DMS53 (cell line): ENCODE measurements at places on chromosomes 5 and 9.
A peak's percentile ranks its signal among the peaks of the same experiment; 100 is the strongest.

GRCh38 chr9:125258832-125259534 is 2.6 kb upstream of the GAPVD1 start:
- DNase-seq: peak; percentile 36

DNA sequence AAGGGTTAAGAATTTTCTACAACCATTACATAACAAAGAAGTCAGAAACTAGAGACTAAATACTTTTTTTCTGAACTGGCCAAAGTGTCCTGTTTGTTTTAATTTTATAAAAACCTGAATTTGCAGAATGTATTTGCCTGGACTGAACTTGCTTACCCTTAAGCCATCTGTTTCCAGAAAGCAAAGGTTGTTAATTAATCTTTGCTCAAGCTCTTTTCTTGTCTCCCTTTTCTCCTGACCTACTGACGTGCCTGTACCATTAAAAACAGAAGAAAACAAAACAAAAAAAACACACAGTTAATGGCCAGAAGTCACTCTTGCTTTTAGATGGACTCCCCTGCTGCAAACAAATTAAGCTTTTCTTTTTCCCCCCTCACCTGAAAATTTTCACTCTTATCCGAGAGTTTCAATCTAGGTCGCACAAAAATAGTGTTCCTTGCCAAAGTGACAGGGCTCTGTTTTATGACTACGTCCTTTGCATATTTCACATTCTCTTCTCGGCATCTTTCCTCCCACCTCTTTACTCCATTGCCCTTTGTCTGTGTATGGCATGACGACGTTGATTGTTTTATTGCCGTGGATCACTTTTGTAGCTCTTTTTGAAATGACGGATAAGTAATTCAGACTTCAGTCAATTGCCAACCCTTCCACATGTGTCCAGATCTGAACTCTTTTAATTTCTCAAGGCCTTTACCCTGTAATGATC is 333.8 kb upstream of the GRIN3A start:
- no peak for DNase-seq

DNA sequence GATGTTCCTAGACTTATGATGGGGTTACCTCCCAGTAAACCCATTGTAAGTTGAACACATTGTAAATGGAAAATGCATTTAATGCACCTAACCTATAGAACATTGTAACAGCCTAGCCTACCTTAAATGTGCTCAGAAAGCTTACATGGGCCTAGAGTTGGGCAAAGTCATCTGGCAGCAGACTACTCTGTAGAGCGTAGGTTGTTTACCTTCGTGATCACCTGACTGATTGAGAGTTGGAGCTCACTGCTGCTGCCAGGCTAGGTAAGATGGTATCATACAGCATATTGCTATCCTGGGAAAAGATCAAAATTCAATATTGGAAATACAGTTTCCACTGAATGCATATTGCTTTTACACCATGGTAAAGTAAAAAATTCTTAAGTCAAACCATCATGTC is 95.4 kb downstream of the HTR4 start:
- DNase-seq: peak; percentile 11

GRCh38 chr5:180810210-180810958 is 7.8 kb upstream of the MGAT1 start:
- peak; percentile 98 for DNase-seq

DNA sequence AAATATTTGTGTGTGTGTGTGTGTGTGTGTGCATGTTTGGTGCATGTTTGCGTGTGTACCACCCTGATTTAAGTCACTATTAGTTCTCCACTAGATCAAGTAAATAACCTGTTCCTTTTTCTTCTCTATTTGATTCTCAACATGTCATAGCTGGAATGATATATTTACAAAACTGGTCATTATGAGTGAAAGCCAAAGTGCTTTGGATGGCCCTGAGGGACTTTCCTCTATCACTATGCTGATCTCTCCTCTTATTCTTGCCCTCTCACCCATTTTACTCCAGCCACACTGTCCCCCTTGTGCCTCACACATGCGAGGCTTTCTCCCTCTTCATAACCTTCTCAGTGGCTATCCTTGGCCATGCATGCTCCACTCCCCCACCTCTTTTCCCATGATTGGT is 144.6 kb upstream of the NMUR2 start:
- no peak for DNase-seq

DNA sequence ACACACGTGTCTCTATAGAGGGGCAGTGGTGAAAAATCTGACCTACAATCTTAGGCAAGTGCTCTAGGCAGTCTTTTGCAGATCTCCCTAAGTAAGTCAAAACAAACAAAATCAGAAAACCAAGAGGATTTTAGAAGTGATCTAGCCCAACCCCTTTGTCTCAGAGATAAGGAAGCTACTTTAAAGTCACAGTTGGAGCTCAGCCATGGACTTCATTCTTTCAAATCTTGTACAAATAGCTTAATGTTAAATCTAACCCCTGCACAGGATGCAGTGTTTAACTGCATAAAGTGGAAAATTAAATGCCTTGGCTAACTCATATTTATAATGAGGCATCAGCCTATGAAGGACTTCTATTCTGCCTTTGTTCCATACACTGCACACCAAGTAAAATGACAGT is 135.1 kb upstream of the RFX3 start:
- no peak for DNase-seq

DNA sequence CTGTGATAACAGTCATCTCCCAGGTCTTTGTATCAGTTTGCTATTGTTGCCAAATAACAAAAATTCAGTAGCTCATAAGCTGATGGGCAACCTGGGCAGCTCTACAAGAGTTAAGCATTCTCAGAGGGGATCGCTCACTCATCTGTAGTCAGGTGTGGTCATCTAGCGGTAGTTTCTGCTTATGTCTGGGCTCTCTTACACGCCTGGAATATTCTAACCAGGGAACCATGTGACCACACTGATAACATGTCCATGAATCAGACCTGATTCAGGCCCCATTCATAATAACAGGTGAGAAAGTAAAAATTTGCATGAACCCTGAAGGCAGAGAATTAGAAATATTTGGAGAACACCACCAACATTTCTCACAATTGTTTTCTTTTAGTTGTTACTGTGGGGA is 576.1 kb downstream of the SLCO4C1 start:
- DNase-seq: no peak

GRCh38 chr9:131635285-131635684 is 90.0 kb downstream of the PRRT1B start:
- peak; percentile 98 for DNase-seq

- DNase-seq: no peak
These were observed 27.9 kb downstream of the GNAQ start for GRCh38 chr9:78003730-78004129.

GRCh38 chr5:136374638-136375037 is 9.3 kb upstream of the TRPC7 start:
- no peak for DNase-seq

DNA sequence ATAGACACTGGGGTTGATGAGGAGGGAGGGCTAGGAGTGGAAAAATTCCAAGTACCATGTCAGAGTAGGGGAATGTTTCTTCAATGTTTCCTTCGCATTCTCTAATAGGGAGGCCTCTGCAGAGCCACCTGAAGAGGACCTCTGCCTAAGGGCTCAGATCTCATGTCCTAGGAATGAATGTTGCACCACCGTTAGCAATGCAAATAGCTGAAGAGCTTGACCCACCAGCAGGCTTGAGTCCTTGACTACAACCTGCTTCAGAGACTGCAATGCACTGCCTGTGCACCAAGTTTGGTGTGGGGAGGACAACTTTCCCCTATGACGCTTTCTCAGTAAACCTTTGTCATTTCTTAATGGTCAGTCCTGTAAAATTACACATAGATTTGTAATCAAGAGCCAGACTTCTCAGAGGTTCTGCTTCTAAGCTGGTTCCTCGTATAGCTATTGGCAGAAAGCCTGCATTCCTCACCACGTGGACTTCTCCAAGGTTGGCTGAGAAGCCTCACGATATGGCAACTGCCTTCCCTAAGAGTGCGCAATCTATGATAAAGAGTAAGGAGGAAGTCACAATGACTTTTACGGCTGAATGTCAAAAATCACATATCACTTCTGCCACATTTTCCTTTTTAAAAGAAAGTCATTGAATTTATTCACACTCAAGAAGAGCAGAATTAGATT is 600.7 kb upstream of the PTGER4 start:
- DNase-seq: no peak

- no peak for DNase-seq
These were observed 26.6 kb upstream of the OR2K2 start for GRCh38 chr9:111356481-111357244.
